Stimulated activated CD4-positive, alpha-beta T cell treated with anti-CD3 and anti-CD28 coated beads, Interleukin-1b, Interleukin-23, amount 100 ng/mL, for 48 hours (primary cell): ENCODE measurements at places on chromosomes 16 and 17.

- DNase-seq: no peak
These were observed 18.2 kb upstream of the KCNJ12 start for GRCh38 chr17:21357696-21358656.

GRCh38 chr17:56031636-56032035, 121.6 kb upstream of the ANKFN1 start:
- DNase-seq: no peak

GRCh38 chr17:58352596-58353388, 791 bp upstream of the SUPT4H1 start:
- peak; percentile 45 for DNase-seq

- DNase-seq: no peak
These were observed 14.2 kb upstream of the ST6GALNAC2 start for GRCh38 chr17:76599694-76600460.

DNA sequence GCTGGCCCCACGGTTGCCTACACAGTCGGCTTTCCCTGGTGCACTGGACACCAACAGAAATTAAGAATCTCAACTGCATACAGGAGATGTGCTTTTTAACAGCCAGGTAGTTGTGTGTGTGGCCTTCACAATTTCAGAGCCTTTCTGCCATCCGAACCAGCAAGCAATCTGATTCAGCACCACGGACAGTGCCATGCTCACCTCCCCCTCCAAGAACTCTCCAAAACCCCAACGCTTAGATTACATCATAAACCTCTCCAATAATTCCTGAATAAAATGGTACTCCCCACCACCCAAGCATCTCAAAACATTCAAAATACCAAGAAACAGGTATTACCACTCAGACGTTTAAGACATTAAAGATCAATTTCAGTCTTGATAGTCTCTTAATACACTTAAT, 31.8 kb downstream of the USP7 start:
- DNase-seq: peak; percentile 31
